ENCODE measurements at places on chromosomes 7 and 10. TPM values are rescaled to one million over a fixed set of nuclear protein-coding genes. Genes with fewer than 3 reads are reported as not detected.

Gene STEAP2
- not detected for total RNA-seq

Gene WEE2
- total RNA-seq: not detected

Gene ADGRA1
- not detected for total RNA-seq

Gene PDZD7
- 0.47 TPM for total RNA-seq

Gene CACNB2
- not detected for total RNA-seq

Gene HTR5A
- not detected for total RNA-seq

Gene TMEM130
- not detected for total RNA-seq

Gene PRXL2A
- 15.3 TPM for total RNA-seq

Gene ACTL6B
- not detected for total RNA-seq

Gene CUZD1
- total RNA-seq: 3.1 TPM

Gene MCM7
- 375 TPM for total RNA-seq

Gene PTN
- not detected for total RNA-seq

Gene C10orf67
- total RNA-seq: not detected

Gene AASS
- 0.26 TPM for total RNA-seq

Gene CRHR2
- total RNA-seq: not detected

Gene AGBL3
- total RNA-seq: 2.2 TPM

Gene IL6
- total RNA-seq: 0.65 TPM

Gene CTAGE15
- total RNA-seq: 0.42 TPM
